Left renal cortex interstitium (tissue), 4 donors: ENCODE measurements at places on chromosomes 11 and 22. TPM values are rescaled to one million over a fixed set of nuclear protein-coding genes. Genes with fewer than 3 reads are reported as not detected.
A peak's percentile ranks its signal among the peaks of the same experiment; 100 is the strongest.

DNA sequence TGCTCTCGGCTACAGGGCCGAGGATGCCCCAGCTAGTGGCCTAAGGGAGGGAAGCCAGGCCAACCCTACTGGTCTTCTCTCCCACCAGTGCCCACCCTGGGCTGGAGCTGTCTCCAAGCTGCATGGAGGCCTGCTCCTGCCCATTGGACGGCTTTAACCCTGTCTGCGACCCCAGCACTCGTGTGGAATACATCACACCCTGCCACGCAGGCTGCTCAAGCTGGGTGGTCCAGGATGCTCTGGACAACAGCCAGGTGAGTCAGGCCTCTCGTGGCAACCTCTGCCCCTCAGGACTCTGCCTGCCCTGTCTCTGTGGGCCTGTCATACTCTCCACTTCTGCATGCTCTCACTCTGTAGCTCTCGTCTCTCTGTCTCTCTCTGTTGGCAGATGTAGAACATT is 44.1 kb upstream of the TPBGL start:
- DNase-seq, result no peak

- no peak for DNase-seq
These were observed 39.8 kb downstream of the GLB1L2 start for GRCh38 chr11:134371436-134372185.

GRCh38 chr11:66877588-66878385 is 20.9 kb downstream of the LRFN4 start:
- no peak for DNase-seq

DNA sequence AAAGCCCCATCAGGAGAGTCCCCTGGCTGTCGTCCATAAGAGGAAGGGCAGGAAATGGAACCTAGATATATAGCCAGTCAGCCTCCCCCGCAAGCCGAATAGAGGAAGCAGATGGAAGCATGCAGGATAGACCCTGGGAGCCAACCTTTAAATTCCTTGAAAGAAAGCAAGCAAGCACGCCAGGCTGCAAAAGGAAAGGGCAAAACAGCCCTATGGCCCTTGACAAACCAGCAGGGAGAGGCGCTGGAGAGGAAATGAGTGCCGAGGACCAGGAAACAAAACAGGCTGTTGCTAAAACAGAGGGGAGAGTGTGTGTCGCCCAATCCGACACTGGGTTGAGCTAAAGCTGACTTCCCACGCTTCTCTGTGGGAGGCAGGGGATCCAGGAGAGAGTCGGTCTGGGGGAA is 203.5 kb upstream of the MTNR1B start:
- DNase-seq, result peak; percentile 68

- no peak for DNase-seq
These were observed 1065.2 kb downstream of the JRKL start for GRCh38 chr11:97454988-97455387.

Gene REXO2
- 137 TPM for polyA plus RNA-seq

GRCh38 chr22:50724616-50725015 is 13.4 kb upstream of the ACR start:
- DNase-seq, result no peak
